ENCODE measurements at places on chromosomes 16 and 17.
A peak's percentile ranks its signal among the peaks of the same experiment; 100 is the strongest.

GRCh38 chr16:56421313-56421712 is 4.0 kb downstream of the AMFR start:
- no peak for DNase-seq

DNA sequence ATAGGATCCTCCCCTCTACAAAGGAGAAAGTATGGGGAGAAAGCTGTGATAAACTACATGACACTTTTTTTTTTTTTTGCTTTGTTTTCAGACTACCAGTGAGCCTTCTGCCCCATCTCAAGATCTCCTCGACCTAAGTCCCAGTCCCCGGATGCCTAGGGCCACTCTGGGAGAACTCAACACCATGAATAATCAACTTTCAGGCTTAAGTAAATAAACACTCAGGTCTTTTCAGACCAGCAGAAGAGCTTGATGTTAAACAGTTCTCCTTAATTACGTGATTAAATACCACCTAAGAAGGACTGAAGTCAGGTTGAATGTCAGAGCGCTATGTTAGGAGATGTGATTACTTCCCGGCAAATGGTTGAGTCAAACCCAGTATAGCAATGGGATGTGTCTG is 31.4 kb downstream of the COX11 start:
- no peak for DNase-seq

- DNase-seq: no peak
Measured at GRCh38 chr16:55542459-55543082, 23.9 kb upstream of the CAPNS2 start.

DNA sequence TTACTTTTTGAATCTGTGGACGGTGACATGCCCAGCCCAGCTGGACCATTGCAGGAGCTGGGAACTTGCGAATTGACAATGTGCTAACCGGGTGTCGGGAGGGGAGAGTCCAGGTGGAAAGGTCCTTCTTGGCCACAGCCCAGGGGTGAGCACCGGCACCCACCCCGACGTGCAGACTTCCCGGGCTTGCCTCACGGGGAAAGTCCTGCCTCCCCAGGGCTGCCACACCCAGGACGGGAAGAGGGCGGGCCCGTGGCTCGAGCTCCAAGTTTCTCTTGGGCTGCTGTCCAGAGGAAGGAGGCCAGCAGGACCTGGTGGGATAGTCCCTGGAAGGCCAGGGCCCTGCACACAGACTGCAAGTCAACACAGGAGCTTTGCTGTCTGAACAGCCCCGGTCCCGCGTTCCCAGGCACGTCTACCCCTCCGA is 17.7 kb downstream of the CARD14 start:
- DNase-seq: no peak

DNA sequence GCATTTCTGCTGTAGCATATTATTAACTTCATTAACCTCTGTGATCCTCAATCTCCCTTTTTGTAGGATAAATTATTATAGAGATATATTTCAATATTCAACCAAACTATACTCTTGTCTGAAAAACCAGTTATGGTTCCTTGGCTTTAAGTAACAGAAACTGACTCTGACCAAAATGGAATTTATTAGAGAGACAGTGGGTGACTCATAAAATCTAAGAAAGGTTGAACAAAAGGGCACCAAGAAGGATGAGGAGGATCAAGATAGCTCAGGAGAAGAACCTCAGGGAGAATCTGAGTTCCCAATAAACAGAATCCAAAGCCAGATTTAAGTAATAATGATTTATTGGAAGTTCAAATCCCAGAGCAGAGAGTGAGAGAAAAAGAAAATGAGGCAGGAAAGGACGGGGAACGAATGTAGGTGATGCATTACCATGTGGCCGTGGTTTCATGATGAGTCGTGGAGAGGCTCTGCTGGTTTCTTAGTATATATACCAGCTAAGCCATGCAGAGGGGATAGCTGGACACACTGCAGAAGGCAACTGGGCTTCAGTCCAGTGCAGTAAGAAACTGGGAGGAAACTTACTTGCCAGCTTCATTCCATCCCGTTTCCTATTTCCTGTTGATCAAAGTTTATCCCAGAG is 151.5 kb upstream of the GOT2 start:
- DNase-seq: no peak

DNA sequence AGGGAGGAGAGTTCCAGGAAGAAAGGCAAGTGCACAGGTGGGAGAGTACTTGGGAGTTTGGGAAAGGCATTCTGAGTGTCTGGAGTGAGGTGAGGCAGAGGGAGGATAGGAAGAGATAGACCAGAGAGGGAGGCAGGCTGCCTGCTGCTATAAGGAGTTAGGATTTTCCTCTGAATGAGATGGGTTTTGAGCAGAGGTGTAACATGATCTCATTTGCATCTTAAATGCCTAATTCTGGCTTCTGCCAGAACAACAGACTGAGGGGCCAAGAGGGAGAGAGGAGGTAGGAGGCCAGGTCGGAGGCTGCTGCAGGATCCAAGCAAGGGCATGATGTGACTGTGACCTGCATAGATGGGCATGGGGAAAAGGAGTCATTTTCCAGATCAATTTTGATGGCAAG is 31.5 kb upstream of the IRX6 start:
- DNase-seq: no peak

DNA sequence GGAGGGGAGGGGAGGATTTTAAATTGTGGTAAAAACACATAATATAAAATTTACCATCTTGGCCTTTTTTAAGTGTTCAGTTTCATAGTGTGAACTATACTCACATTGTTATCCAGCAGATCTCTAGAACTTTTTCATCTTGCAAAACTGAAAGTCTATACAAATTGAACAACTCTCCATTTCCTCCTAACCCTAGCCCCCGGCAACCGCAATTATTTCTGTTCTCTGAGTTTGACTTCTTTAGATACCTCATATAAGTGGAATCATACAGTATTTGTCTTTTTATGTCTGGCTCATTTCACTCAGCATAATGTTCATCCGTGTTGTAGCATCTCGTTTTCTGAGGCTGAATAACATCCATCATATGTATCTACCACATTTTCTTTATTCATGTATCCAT is 30.0 kb upstream of the MRTFB start:
- no peak for DNase-seq

DNA sequence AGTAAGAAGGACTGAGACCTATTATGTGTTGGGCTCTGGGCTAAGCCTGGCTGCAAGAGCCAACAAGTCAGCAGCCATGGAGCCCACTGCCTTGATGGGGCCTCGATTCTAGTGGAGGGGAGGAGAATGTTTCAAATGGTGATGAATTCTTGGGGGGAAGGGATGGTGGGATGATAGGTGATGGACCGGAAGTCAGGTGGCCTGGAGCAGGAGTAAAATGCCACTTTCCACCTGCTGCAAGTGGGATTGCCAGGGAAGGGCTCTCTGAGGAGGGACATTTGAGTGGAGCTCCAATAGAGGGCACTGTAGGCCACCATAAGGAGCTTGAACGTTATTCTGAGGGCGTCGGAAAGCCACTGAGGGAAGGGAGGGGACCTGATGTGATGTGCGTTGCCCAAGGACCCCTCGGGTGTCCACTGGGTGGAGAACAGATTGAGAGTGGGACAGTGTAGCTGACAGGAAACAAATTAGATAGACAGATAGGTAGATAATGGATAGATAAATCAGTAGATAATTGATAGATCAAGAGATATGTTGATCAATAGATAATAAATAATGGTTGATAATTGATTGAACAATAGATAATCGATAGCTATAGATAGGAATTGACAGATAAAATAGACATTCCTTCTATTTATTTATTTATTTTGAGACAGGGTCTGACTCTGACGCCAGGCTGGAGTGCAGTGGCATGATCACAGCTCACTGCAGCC is 18.2 kb upstream of the NXPH3 start:
- DNase-seq: peak; percentile 29

GRCh38 chr17:28367641-28368305 is 2.3 kb downstream of the VTN start:
- no peak for DNase-seq

GRCh38 chr17:7742729-7743128 is 25.2 kb downstream of the DNAH2 start:
- no peak for DNase-seq

- DNase-seq: no peak
Measured at GRCh38 chr17:78408476-78409050, 30.1 kb downstream of the PGS1 start.

GRCh38 chr16:48501516-48502377 is 108.2 kb downstream of the N4BP1 start:
- DNase-seq: no peak

GRCh38 chr16:79069121-79069520 is 531.4 kb downstream of the MAF start:
- no peak for DNase-seq

DNA sequence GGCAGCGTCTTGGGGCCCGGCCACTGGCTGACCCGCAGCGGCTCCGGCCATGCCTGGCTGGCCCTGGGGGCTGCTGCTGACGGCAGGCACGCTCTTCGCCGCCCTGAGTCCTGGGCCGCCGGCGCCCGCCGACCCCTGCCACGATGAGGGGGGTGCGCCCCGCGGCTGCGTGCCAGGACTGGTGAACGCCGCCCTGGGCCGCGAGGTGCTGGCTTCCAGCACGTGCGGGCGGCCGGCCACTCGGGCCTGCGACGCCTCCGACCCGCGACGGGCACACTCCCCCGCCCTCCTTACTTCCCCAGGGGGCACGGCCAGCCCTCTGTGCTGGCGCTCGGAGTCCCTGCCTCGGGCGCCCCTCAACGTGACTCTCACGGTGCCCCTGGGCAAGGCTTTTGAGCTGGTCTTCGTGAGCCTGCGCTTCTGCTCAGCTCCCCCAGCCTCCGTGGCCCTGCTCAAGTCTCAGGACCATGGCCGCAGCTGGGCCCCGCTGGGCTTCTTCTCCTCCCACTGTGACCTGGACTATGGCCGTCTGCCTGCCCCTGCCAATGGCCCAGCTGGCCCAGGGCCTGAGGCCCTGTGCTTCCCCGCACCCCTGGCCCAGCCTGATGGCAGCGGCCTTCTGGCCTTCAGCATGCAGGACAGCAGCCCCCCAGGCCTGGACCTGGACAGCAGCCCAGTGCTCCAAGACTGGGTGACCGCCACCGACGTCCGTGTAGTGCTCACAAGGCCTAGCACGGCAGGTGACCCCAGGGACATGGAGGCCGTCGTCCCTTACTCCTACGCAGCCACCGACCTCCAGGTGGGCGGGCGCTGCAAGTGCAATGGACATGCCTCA is 773 bp downstream of the NTN3 start:
- DNase-seq: no peak

All from NCI-H2081 treated with DMSO at 0.1 percent for 48 hours (cell line).